Right lobe of liver (tissue), 6 donors: ENCODE measurements at places on chromosomes 6 and 20. TPM values are rescaled to one million over a fixed set of nuclear protein-coding genes. Genes with fewer than 3 reads are reported as not detected.

- no peak overlapping the region for H3K27ac ChIP-seq
- no peaks in the 10 kb centered on the region for H3K27me3 ChIP-seq
- H3K36me3 ChIP-seq, result no peaks in the 10 kb centered on the region
- DNase-seq, result no peak
Observed at GRCh38 chr6:37897818-37898515, 78.4 kb downstream of the ZFAND3 start.

- no peak for DNase-seq
- no peaks in the 10 kb centered on the region for H3K4me1 ChIP-seq
- no peak overlapping the region for H3K4me3 ChIP-seq
- H3K27me3 ChIP-seq, result no peaks in the 10 kb centered on the region
- H3K27ac ChIP-seq, result peak overlapping the region; percentile 52
Observed at GRCh38 chr6:24504287-24504648, 9.5 kb downstream of the ALDH5A1 start.

Gene ZNF165
- total RNA-seq, result 0.32 TPM

GRCh38 chr20:63091901-63092659, 85.3 kb upstream of the BHLHE23 start:
- H3K27ac ChIP-seq, result no peak overlapping the region
- H3K27me3 ChIP-seq, result no peaks in the 10 kb centered on the region
